Adrenal gland (tissue), 19 donors: ENCODE measurements at places on chromosomes 11 and 22.

- DNase-seq: no peak
These were observed 89.0 kb downstream of the CCDC73 start for GRCh38 chr11:32705309-32706033.

DNA sequence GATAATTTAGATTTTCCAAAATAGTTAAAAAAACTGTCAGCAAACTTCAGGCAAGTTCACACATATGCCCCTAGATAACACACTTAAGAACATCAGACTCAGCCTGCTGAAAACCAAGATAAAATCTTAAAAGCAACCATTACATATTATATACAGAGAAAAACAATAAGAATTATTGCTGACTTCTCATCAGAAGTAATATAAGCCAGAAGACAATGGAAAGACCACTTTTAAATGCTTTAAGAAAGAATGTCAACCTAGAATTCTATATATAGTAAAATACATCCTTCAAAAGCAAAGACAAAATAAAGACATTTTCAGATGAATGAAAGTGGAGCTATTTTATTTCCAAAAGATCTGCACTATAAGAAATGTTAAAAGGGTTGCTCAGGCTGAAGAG lies 37.8 kb upstream of the SC5D start:
- DNase-seq: no peak

GRCh38 chr22:35921777-35922176 lies 106.8 kb downstream of the RBFOX2 start:
- peak; percentile 78 for DNase-seq

DNA sequence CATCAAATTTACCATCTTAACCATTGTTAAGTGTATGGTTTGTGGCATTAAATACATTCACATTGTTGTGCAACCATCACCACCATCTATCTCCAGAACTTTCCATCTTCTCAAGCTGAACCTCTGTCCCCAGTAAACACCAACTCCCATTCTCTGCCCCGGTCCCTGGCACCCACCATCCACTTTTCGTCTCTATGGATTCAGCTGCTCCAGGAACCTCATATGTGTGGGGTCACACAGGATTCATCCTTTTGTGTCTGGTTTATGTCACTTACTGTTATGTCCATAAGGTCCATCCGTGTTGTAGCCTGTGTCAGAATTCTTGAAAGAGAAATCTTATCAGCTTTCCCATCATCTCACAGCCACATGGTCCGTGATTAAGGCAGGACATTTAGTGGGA lies 16.3 kb downstream of the TSPAN32 start:
- DNase-seq: no peak

DNA sequence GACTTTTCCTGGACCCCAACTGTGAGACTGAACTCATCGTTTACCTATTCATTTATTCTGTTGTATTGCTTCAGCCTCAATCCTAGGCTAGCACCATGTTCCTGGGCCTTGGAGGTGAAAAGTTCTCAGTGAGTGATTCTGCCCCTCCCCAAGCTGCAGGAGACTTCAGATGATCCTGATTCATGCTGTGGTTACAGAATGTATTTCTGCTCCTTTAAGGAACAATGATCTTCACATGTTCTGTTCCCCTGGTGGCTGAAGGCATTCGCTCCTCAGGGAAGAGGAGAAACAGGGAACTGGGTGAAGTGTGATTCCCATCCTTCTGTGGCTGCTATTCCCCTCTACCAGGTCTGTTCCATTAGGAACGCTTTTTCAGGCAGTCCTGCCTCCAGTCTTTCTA lies 2.4 kb downstream of the OR52E1 start:
- no peak for DNase-seq

GRCh38 chr11:119663279-119663678 lies 65.7 kb downstream of the NECTIN1 start:
- no peak for DNase-seq

DNA sequence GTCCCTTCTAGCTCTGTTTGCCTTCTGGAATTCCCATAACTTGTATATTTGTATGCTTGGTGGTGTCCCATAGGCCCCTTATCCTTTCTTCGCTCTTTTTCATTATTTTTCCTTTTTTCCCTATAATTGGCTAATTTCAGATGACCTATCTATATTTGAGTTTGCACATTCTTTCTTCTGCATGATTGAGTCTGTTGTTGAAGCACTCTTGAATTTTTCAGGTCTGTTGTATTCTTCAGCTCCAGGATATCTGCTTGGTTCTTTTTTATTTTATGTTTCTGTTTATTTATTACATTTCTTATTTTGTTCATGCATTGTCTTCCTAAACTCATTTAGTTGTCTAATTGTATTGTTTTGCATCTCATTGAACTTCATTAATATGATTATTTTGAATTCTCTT lies 28.0 kb downstream of the NCAM1 start:
- DNase-seq: no peak

- no peak for DNase-seq
These were observed 4.0 kb downstream of the PTDSS2 start for GRCh38 chr11:454043-454442.

- DNase-seq: no peak
These were observed 1.3 kb downstream of the PACS1 start for GRCh38 chr11:66071381-66071801.

DNA sequence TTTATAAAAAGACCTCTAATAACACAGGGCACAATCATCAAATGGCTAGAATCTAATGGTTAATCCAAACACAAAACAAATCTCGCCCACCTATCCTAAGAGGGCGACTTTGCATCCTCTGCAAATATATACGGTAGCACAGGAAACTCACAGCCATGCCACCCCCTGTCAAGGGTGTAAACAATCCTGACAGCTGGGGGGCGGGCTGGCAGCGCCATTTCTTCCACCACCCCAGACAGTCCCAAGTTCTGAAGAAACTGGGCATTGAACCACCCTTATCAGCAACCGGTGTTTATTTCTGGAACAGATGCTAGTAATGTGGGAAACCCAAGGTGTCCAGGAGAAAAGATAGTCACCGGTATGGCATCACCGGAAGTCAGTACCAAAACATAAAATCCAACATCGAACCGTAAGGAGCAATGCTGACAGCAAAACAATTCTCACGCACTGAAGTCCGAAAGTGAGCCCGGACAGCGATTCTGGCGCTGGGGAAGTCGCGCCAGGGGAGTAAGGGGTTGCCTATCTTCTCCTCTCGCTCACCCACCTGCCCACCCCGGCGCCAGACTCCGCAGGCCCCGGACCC lies 825 bp downstream of the FBXO3 start:
- no peak for DNase-seq

DNA sequence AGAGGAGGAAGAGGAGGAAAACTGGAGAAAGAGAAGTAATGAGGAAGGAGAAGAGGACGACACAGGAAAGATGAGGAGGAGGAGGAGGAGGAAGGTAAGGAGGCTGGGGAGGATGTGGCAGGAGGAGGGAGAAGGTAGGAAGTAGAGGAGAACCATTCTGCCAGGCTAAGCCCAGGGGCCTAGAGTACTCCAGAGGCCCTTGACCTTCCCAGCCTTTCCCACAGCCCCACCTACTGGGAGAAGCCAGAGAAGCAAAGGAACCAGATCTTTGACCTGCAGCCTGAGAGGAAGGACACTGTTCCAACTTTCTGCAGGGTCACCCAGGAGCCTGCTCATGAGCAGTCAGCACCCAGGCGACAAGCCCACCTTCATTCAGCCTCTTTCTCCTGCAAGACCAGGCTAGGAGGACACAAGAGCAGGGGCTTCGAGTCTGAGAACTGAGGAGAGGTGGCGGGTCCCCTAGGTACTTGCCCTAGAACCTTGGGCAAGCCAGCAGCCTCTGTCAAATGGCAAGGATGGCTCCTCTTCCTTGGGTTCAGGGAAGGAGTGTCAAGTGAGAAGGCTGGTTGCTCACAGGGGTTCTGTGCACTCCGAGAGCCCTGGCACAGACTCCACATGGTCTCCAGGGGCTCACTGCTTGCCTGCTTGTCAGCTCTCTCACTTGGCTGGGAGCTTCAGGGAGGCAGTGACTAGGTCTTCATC lies 27.9 kb upstream of the OAF start:
- DNase-seq: peak; percentile 56

DNA sequence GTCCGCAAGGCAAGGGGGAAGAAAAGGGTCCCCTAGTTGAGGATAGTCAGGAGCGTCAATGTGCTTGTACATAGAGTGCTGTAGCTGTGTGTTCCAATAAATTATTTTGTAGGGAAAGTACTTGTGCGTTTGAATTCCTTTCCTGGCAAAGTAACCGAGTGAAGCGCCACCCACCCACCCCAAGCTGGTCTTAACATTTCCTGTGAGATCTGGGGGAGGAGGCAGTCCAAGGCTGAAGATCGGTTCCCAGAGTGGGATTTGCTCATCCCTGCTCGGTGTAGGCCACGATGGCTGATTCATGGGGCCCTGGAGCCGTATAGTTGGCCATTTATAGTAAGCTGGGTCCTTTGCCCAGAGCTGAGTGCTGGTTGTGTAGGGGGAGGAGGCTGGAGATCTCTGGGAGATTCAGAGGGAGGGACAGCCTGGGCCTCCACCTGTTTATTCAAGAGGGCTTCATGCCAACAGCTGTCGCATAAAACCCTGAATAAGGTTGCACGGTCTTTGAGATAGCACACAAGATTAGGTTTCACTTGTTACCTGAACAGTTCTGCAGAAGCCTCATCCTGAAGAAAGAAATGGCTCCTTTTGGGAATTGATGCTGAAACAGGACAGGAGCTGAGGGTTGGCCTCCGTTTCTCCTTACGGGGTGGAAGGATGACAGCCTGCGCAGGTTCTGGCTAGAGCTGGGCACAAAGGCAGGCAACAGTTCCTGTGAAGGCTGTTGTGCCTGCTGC lies 2.4 kb downstream of the ATF4 start:
- peak; percentile 63 for DNase-seq

DNA sequence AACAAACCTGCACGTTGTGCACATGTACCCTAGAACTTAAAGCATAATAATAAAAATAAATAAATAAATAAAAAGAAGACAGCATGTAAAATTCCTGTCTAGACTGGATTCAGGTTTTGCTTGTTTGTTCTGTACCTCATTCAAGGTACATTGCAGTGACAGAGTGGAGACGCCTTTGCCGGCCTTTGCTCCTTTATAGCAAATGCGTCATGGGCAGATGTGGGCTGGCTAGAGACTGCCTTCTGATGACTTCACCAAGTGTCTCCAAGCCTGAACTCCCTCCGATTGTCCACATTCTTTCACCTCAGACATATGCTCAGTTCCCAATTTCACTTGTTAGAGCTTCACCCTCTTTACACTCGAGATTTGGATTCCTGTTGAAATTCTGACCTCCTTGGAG lies 147.8 kb upstream of the ARHGAP20 start:
- DNase-seq: no peak

DNA sequence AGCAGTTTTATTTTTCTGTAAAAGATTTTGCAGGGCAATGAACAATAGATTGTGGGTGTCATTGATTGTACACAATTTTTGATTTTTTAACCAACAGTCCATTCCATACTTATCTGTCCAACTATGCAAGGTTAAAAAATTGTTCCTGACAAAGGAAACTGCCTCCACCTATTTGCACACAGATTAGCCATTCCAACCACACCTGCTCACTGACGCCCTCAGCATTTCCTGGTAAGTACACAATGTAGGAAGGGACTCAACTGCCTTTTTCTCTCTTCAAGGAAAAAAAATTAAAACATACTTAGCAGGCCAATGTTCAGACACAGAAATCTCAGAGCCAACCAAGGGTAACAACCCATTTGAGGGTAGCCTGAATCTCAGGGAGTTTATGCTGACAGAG lies 4.3 kb upstream of the FUT4 start:
- no peak for DNase-seq

DNA sequence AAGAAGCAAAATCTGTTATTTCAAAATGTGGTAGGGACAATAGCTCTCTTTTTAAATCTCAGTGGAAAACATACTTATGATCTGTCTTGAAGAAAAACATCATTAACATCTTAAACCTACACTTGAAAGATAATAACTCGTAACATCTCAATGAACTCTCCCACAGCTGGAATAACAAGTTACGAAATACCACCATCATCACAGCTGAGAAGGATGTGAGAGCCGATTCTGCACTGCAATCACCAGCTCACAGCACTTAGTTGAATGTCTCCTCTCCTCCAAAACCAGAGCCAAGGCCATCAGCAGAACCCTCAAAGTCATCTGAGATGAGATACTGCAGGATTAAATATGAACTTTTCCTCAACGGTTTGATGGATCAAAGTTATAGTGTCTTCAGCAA lies 124.3 kb downstream of the ARHGAP20 start:
- DNase-seq: no peak

GRCh38 chr11:119807841-119808240 lies 78.8 kb upstream of the NECTIN1 start:
- no peak for DNase-seq

DNA sequence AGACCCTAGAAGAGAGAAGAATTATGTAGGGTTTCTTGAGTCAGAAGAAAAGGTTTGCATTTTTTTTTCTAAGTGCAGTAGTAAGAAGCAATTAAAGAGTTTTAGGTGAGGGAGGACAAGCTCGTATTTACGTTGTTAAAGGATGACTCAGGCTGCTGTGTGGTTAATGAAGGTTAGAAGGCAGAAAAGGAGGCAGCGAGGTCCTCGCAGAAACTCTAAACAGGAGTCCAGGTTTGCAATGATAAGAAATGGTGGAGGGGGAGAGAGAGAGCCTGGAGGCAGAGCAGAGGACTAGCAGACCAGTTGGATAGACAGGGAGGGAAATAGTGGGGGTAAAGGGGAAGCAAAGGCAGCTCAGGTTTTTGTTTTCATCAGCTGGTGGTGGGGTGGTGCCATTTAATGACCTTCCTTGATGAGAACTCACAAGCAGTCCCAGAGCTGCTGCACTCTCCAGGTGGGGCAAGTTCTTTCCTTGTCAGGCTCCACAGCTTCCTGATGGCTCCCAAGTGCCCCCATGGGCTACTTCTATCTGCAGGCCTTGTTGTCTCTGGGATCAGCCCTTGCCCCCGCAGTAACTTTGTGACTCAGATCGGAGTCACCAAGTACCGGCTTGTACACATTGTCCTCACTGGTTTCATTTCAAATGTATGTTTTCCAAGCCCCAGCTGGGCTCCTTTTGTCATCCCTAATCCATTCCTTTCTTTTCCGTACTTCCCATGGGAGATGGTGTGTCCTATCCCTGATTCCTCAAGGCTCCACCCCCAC lies 8.3 kb upstream of the INSC start:
- no peak for DNase-seq

GRCh38 chr22:39250131-39250530 lies 5.3 kb upstream of the PDGFB start:
- no peak for DNase-seq

DNA sequence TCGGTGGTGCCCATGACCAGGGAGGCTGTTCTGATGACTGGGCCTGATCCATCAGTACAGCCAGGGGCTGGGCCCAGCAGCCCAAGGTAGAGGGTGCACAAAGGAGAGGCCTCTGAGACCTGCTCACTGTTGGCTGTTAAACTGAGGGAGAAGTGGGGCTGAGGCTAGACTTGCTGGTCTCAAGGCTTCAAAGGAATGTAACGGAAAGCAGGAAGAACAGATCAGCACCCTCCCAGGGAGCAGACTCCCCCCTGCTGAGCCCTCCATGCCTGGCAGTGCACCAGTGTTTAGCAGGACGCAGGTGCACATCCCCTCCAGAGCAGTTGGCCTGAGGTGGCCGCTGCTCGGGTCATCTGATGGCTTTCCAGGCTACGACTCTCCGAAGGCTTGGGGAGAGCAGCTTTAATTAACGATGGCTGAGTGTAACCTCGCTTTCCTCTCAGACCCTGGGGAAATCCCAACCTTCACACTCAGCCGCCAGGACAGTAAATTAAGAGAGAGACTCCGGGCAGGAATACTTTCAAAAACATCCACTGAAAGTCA lies 255.7 kb upstream of the NARS2 start:
- no peak for DNase-seq
